Lower leg skin (tissue), 4 donors: ENCODE measurements at places on chromosomes 6 and 20.

GRCh38 chr6:124679387-124679786, 282.9 kb upstream of the RNF217 start:
- DNase-seq: no peak

DNA sequence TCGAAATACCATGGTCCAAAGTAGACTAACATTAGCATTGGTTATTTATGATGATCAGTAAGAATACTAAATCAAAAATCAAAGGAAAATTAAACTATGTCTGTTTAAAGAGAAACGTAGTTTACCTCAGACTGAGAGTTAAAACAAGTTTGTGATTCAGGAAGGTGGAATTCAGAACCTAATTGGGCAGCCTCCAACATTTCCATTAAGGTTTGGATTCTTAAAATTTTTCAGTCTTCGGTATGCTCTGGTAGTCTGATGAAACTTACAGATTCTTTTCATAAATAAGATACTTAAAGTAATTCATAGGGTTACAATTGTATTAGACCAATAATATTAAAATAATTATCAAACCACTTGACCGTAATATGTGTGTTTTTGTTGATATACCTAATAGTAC, 18.6 kb downstream of the HFE start:
- DNase-seq: no peak

GRCh38 chr6:39553860-39554802, 171.1 kb downstream of the KIF6 start:
- no peak for DNase-seq

DNA sequence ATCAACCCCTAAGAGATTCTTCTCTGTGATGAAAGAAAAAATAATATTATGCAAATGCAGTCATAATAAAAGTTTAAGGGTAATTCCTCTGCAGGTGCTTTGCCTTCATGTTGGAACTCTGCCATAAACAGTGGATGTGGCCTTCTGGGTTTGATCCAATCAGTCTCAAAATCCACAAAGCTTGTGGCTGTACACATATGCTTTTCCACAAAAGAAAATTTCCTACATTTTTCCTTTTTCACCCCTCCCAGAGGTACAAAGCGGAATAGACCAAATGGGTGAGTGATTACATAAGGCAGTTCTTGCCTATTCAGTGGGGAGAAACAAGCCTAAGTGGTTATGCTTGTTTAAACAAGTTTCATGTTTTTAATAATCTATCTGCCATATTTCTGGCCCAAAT, 16.7 kb downstream of the CALHM5 start:
- DNase-seq: no peak

- no peak for DNase-seq
Measured at GRCh38 chr6:169248521-169248971, 5.1 kb downstream of the THBS2 start.

DNA sequence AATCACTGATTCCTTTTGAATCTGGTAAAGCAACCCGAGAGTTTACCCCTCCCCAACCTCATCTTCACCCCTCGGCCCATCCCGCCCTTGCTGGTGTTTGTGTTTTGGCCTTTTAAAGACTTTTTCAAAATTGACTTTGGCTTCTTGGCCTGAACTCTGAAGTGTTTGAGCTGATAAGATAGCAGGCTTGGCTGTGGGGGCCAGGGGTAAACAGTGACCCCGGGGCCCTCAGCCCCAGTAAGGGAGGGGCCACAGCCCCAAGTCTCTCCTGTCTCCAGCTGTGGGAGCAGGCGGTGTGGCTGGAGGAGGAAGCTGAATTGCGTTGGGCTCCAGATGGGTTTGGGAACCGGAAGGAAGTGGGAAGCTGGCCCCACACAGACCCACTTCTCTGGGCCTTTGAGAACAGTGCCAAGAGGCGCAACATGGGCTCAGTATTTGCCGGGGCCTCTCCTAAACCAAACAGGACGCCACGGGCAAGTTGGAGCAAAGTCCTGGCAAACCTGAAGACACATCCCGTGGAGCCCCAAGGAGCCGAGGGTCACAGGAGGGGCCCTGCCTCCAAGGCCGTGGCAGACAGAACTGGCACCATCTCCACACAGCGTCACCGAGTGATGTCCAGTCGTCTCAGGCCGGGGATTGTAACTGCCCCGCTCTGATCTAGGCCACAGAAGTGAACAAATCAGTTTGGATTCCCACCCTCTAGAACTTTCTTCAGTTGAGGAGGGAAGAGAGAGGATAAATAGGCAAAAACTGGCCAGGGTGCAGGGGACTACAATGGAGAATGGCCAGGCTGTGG, 54.3 kb upstream of the PTPN1 start:
- no peak for DNase-seq

DNA sequence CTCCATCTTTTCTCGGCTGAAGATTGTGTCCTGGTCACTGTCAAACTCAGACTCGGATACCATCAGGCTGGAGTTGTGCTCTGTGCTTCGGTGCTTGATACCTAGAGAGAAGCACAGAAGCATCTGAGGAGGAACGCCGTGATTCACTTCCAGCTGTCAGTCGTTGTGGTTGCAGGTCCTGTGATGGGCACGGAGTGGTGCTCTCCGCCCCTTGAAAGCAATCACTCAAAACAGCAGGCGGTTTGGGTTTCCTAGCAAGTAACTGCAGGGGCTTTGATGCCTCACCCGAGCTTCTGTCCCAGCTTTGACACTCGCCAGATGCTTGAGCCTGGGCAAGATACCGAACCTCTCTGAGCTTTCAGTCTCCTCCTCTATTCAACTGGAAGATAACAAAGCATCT, 52.5 kb downstream of the ALDH5A1 start:
- DNase-seq: no peak

DNA sequence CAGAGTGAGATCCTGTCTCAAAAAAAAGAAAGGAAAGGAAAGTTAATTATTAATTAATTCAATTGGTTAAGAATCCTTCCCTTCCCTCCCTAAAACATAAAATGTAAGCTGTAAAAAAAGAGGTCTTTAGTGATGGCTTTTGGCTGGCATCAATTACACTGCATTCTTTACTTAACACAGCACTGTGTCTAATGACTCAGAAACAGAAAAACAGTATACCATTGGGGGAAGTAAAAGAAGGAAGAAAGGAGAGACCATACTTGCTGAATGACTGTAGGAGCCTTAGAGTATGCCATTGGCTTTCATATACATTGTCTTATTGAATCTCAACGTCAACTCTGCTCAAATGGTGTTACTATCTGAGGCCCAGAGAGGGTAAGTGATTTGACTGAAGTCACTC, 18.3 kb upstream of the CITED2 start:
- no peak for DNase-seq

- DNase-seq: peak; percentile 43
Measured at GRCh38 chr20:3407040-3407770, at the start of gene DNAAF9. TSS of gene DNAAF9 (minus strand) at chr20:3407669. CDS start at chr20:3407557, 112 bp downstream.

DNA sequence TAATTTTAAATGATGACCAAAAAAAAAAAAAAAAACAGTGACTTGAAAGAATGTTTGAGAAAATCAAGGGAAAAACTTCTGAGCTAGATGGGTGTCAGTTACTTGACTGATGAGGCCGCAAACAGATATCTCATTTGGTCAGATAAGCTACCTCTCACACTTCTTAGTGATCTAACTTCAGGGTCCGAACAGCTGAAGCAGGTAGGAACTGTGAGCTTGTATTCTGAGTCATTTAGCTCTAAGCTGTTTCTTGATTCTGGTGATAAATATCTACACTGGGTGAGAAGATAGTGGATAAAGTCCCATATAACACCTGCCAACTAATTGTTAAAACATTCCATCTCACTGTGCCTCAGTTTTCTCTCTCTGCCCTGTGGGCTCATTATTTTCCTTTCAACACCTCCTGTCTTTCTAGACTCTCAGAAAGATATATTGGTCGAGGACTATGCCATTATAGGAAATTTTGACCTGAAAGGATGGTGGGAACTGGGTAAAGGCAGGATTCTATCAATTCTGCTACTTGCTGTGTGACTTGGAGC, 7.7 kb downstream of the KIF3B start:
- no peak for DNase-seq

- DNase-seq: no peak
Measured at GRCh38 chr6:125987026-125987617, 782 bp downstream of the TRMT11 start.

GRCh38 chr20:63325021-63325471, 32.1 kb downstream of the COL20A1 start:
- DNase-seq: no peak
